ENCODE measurements at places on chromosomes 5 and 9. TPM values are rescaled to one million over a fixed set of nuclear protein-coding genes. Genes with fewer than 3 reads are reported as not detected.

DNA sequence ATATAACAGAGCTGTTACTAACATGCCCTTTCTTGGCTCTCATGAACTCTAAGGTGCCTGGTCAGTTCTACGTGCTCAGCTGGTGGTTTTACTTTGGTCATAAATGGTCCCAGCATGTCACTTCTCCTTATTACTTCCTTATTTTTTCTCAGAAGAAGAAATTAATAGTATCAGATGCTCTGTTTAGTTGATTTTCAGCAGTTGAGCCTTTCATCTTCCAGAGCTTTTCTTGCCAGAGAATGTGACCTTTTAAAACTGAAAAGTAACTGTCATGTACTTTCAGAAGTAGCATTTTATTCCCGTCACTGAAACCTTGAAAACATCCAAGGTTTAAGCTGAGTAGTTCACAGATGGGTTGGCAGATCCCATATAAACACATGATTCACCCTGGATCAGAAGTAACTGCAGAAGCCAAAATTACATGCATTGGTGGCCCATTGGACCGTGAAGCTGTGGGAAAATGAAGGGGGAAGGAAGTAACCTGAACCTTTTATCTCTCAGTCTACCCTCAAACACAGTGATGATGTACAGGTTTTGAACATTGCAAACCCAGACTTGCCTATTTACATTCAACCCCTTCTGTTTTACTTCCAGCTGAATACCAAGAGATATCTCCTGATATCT is 50.5 kb downstream of the HACD4 start:
- no peak for DNase-seq

DNA sequence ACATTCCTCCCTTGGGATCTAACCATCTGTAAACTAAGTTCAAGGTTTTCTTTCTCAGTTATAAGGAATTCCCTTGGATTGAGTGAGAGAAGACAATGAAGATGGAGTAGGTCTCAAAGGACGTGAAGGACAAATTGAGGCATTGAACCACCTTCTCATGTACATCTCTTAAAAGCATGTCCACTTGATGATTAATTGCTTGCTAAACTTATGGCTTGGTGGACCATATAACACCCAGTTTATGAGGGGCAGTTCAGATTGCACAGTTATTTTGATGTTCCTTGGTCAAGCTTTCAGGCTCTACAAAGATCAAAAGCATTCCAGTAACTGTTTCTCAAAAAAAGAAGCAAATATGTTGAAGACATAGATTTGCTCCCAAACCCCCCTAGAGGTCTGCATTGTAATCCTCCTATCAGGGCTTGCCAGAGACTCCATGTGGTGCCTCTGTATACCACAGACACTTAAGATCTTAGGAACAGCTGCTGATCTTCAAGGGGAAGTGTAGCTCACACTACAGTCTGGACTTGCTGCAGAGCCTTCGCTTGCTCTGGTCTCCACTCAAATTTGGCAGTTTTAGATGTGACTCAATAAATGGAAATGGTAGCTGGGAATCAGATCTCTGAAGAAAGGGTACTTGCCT is 56.9 kb upstream of the ALDH1A1 start:
- no peak for DNase-seq

GRCh38 chr5:31553863-31554262 is 21.8 kb downstream of the C5orf22 start:
- DNase-seq: no peak

GRCh38 chr9:116279230-116279629 is 125.6 kb downstream of the PAPPA start:
- DNase-seq: no peak

DNA sequence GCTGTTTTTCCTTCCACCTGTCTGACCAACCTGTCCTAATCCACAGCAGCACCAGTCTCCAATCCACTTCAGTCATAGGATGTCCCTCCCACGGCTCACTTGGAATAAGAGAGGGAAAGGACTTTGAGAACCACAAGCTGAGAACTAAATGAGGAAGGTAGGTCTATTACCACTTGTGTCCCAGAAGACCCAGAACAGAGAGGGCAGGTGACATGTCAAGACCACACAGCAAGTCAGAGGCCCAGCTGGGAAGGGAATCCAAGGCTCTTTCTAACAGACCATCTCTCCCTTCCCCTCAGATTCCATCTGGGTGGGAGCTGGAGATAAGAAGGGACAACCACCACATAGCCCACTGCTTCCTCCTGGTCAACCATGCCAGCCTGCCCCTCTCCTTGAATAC is 14.6 kb downstream of the ANXA6 start:
- DNase-seq: no peak

NSG2 gene
- not detected for total RNA-seq

C9orf50 gene
- not detected for total RNA-seq

GDF9 gene
- 0.21 TPM for total RNA-seq

COL23A1 gene
- 1.2 TPM for total RNA-seq

All from right lobe of liver (tissue), 6 donors.